ENCODE measurements at places on chromosomes 12 and 14. TPM values are rescaled to one million over a fixed set of nuclear protein-coding genes. Genes with fewer than 3 reads are reported as not detected.

The ERP27 gene
- total RNA-seq = not detected

The SMCO2 gene
- total RNA-seq = 0.26 TPM

The ITGA7 gene
- 130 TPM for total RNA-seq

The ACSS3 gene
- 32.9 TPM for total RNA-seq

The GLT1D1 gene
- under 0.01 TPM for total RNA-seq

The AKAP5 gene
- 0.17 TPM for total RNA-seq

The FGD4 gene
- total RNA-seq = 2.3 TPM

The GPX2 gene
- not detected for total RNA-seq

The RAD9B gene
- 0.77 TPM for total RNA-seq

The MGAT4C gene
- under 0.01 TPM for total RNA-seq

The RIN3 gene
- 5.4 TPM for total RNA-seq

The SETD3 gene
- 38.3 TPM for total RNA-seq

The PLXNC1 gene
- 86.9 TPM for total RNA-seq

The LRP1-AS gene
- not detected for total RNA-seq

The TAS2R13 gene
- 1.7 TPM for total RNA-seq

The GPD1 gene
- total RNA-seq = not detected

The RIC8B gene
- 10.8 TPM for total RNA-seq

The KRT75 gene
- not detected for total RNA-seq

The HDAC7 gene
- 28.1 TPM for total RNA-seq

The PTGER2 gene
- total RNA-seq = 30.0 TPM

The SALL2 gene
- total RNA-seq = 3.5 TPM

The STAC3 gene
- total RNA-seq = 0.26 TPM

The CEP128 gene
- total RNA-seq = 6.7 TPM

The TSHR gene
- total RNA-seq = not detected

The AHNAK2 gene
- total RNA-seq = 106 TPM

The ACVRL1 gene
- 20.8 TPM for total RNA-seq

The OR4E2 gene
- not detected for total RNA-seq

The RASSF9 gene
- total RNA-seq = 0.77 TPM

The REP15 gene
- 0.99 TPM for total RNA-seq

The MMP14 gene
- 375 TPM for total RNA-seq

The HOXC11 gene
- total RNA-seq = not detected

The FKBP11 gene
- total RNA-seq = 12.6 TPM

Measured in fibroblast of lung (primary cell).